ENCODE measurements at places on chromosomes 6 and 20. TPM values are rescaled to one million over a fixed set of nuclear protein-coding genes. Genes with fewer than 3 reads are reported as not detected.

GRCh38 chr20:62177307-62177706, 5.5 kb upstream of the MTG2 start:
- DNase-seq = no peak

DNA sequence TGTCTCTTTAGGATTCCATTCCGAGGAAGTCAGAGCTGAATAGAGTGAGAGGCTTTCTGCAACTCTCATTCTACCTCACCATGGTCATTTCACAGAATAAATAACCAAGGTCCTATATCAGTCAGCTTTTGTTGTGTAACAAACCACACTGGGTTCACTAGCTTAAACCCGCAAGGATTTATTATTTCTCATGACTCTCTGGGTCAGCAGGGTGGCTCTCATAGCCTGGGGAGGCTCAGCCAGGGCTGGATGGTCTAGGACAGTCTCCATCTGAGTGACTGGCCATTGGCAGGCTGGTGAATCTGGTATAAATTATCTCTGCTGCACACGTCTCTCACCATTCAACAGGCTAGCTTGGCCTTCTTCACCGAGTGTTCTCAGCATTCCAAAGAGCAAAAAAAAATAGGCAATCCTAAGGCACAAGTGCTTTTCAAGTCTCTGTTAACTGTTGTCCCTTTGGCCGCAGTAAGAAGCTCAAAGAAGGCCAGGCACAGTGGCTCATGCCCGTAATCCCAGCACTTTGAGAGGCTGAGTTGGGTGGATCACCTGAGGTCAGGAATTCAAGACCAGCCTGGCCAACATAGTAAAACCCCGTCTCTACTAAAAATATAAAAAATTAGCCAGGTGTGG, 39.7 kb downstream of the ISM1 start:
- no peak for DNase-seq

DNA sequence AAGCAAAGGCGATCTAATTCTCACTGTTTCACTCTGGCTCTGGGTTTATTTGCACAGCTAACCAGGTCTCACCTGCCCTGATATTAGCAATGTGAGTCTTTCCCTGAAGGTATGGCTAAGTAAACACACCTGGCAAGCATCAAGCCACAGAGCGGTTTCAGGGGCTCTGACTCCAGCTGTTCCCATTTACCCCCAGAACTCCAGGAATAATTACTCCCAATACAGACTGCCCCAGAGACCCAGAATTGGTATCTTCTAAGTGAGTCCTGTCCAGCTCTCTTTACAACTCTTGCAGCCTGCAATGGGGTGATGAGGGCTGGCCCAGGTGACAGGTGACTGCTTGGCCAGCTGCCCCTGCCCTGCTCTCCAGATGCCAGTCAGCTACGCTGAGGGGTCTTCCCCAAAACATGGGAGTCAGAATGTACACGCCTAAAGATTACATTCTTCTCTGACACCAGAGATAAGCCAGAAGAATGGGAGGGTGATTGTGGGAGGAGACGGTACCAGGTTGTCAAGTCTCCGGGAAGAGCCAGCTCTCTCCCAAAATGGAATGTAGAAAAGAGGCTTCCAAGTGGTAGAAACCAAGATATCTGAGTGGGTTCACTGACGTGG, 4.9 kb upstream of the LRRN4 start:
- no peak for DNase-seq

GRCh38 chr6:104466306-104466705, 393.4 kb downstream of the HACE1 start:
- no peak for DNase-seq

DNA sequence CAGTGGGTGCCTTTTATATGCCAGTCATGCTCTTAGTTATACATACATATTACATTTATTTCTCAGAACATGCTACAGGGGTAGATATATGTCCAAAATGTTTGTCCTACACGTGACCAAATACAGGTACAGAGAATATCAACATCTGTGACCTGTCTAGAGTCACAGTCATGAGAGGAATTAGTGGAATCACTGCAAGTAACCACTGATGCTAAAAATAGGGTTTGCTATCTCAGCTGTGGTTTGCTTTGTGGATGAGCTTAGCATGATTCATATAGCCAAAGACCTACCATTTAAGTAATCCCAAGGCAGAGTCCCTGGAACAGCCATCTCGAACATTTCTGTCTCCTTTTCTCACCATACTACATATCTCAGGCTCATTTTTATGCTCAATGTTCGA, 32.3 kb downstream of the GSTA3 start:
- no peak for DNase-seq

DNA sequence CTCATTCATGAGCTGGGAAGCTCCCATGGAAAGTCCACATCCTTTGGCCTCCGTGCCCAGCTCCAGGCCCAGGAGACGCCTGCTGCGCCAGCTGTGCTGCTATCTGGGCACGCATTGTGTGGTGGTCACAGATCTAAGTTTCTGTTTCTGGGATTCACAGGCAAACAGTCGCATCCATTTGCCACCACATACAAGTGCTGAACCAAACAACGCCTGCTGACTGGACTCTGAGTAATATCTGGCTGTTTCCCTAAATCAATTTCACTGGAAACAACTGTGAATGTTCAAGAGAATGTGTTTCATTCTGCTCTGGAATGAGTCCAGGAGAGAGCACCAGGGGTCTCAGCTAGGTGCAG, 45.5 kb downstream of the IRF4 start:
- no peak for DNase-seq

GRCh38 chr6:169885131-169885530, 133.7 kb downstream of the ERMARD start:
- no peak for DNase-seq

GRCh38 chr20:34375977-34376430, 12.9 kb downstream of the ITCH start:
- DNase-seq = no peak

DNA sequence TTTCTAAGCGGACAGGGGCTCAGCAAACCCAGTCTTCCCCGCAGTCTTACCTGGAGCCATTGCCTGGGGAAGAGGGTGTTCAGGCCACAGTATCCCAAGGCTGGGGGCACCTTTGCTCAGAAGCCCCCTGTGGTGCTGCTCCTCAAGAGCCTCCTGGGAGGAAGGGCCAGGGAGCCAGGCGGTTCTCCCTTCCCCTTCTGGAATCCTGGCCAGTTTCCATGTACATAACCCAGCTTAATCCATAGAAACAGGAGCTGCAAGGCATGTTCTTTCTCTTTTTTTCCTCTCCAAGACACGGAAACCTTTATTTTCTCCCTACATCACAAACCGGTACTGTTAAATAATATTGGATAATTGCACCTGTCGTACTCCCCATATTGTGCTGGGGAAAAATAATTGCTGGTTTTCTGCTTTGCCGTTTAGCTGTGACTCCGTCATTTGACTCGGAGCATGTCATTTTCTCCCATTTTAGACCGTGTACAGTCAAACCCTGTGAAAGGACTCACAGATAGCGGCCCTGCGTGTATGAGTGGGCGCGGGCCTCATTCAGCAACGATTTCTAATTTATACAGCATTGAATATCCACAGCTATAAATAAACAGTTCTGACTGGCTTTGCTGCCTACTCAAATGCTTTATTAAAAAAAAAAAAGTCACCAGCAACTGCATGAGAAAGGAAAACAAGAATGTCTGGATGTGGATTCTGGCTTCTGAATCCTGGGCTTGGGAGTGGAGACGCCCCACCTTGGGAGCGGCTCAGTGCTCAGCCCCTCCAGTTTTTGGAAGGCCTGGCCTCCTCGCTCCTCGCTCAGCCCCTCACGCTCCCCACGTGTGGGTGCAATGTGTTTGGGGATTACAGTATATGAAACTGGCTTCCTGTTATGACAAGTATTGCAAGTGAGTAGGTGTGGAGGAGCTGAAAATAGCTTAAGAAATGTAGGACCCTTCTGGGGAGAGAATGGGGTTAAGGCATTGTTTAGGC, 67.3 kb downstream of the ADTRP start:
- peak; percentile 40 for DNase-seq

- no peak for DNase-seq
These were observed 99.8 kb downstream of the HIVEP2 start for GRCh38 chr6:142845143-142845571.

DNA sequence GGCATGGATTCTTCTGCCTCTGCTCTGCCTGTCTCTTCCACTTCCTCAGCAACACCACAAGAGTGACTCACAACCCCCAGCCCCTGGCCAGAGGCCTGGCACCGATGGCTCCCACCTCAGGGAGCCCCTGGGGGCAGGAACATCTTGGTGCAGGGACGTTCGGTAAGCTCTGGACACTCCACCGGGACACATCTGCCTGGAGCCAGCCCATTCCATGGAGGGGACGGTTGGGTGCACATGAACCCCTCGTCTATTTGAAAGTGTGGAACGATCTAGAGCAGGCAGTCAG, 246.5 kb downstream of the ERMARD start:
- peak; percentile 1 for DNase-seq

- DNase-seq = no peak
These were observed 9.1 kb downstream of the LBP start for GRCh38 chr20:38355161-38356012.

- no peak for DNase-seq
These were observed 31.9 kb downstream of the MARCKS start for GRCh38 chr6:113888956-113889630.

- DNase-seq = no peak
These were observed 139.4 kb upstream of the TENT5A start for GRCh38 chr6:81891874-81892273.

DNA sequence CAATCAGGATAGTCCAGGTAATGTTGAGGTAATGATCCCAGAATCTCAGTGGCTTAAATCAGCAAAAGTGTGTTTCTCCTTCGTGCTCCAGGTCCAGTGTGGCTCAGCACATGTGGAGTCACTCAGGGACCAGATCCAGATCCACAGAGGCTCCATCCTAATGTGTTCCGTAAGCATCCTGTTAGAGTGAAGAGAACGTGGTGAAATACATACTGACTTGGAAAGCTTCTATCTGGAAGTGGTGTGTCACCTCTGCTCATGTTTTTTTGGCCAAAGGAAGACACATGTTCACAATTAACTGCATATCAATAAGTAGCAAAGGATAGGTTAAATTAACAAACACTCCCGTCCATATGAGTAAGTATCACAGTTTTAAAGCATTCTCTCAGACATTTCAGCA, 26.8 kb upstream of the PREP start:
- DNase-seq = no peak

DNA sequence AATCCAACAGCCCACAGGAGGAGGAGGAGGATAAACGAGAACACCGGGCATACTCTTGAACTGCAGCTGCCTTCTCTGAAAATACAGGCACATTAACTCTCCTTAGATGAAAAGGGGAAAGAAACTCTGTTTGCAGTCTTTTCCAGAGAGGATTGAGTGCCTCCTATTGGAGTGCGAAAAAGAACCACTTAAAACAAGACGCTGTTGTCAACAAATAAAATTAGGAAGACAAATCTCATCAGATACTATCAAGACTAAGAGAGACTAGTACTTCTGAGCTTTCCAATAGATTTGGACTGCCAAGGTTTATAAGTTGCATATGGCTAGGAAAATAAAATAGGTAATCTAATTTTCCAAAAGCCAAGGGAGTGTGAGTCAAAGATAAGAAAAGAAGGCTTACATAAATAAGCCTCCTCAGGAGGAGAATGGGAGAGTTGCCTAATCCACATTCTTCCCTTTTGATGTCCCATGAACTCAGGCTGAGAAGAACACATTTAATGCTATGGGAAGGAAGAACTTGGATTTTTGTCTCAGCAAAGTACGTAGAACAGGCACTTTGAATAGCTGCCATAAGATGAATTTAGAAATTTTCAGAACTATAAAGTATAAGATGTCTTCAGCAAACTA, 154.7 kb downstream of the ARHGAP18 start:
- no peak for DNase-seq

DNA sequence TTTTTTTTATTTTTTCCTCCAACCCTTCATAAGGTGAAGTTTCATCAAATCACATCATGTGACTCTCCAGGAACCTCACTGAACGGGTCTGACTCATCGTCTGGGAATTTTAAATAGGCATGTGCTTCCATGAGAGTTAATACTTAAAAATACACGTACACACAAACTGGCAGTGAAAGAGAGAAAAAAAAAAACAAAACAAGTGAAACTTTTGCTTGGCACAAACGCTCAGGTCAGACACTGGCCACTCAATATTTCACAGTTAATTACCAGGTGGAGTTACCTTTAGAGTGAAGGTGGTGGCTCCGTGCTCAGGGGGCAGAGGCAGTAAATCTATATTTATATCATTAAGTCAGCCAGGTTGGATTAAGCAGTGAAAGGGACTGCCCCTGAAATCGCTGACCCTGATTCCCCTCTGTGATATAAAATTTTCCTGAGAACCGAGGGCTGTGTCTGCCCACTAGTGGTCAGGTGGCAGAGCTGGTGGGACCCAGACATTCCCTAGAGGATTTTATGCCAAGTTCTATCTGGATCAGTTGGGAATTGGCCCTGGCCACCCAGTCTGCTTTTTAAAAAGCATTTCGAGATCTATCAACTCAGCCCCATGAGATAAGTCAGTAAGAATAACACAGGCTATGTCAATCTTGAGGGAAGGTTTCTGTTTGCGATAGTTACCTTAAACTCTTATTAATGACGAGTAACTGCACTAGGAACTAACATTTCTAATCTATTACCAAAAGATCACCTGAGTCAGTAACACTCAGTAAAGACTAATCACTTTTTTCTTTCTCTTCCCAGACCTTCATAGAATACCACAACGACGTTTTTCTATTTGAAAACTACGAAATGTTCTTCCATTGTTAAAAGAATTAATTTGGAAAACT, 259.1 kb downstream of the HDGFL1 start:
- no peak for DNase-seq

DNA sequence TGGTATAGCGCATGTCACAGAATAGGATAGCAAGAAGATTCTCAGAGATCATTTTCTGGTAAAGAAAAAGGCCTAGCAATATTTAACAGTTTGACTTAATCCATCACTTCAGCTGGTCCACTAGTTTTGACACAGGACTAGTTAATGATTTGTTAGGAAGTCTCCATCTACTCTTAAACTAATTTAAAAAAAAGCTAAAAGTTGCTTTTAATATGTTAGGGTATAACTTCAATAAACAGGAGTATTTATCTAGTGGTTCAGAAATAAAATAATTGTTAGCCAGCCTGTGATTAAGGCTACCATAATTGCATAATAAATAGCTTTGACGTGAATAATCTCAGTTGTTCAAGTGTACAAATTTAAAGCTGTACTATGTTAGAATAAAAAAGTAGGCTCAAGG, 195.6 kb downstream of the FUT9 start:
- DNase-seq = no peak

DNA sequence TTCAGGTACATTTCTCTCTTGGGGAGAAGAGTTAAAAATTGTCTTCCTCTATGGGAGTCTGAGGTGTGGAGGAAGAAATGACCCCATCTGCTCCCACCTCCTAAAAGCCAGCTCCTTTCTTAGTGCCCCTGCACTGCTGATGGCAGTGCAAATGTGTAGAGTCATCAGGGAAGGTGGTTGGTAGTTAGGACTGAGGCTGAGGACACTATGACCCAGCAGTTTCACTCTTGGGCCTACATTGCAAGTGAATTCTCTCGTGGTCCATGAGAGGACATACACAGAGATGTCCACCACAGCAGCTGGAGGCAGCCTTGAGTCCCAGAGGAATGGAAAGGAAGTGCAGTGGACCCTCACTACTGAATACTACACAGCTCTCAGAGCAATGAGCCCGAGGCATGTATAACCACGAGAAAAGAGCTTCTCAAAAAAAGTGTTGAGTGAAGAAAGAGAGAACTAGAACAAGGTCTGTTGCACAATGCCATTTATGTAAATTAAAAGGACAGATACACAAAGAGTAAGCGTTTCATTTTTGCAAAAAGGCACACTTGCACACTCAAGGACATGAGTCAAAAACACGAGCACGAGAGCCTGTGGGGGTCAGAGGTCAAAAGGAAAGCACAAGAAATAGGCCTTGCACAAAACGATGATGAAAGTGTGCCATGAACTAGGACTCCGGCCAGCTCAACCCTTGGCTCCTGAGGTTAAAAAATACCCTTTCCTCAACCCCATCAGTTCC, 308.2 kb upstream of the PRND start:
- no peak for DNase-seq

- DNase-seq = no peak
These were observed 177.8 kb upstream of the TAB2 start for GRCh38 chr6:149139782-149140136.

Gene ZNF391
- total RNA-seq = 9.2 TPM

Gene MTFR2
- 0.91 TPM for total RNA-seq
